ENCODE measurements at places on chromosomes 2 and 18.
A peak's percentile ranks its signal among the peaks of the same experiment; 100 is the strongest.

- no peak for DNase-seq
Measured at GRCh38 chr2:238908960-238909951, 61.4 kb downstream of the TWIST2 start.

- peak; percentile 66 for DNase-seq
Measured at GRCh38 chr18:79378536-79379250, 17.0 kb upstream of the NFATC1 start.

DNA sequence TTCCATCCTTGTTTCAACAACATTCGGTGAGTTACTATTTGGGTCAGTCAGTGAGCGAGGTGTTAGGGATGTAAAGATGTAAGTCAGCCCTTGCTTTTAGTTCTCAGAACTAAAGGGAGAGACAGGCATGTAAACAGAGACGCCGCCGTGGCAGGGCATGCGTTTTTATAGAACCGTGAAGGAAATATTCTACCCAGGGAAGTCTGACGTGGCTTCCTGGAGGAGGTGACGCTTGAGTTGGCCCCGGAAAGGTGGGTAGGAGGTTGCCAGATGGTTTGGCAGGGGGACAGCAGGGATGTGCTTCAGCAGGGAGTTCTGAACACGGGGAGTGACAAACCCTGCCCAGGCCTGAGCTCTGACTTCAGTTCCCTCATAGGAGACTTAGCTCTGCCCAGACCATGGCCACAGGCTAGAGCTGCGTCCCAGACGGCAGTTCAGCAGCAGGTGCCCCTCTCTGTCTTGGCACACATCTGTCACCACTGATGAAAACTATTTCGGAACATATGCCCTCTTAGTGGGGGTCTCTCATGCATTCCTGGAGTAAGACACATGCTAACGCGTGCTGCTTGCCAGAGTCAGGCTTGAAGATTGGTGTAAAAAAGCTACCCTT lies 23.4 kb upstream of the RPL31 start:
- peak; percentile 50 for DNase-seq

- no peak for DNase-seq
Measured at GRCh38 chr2:101814752-101815151, 117.2 kb downstream of the MAP4K4 start.

DNA sequence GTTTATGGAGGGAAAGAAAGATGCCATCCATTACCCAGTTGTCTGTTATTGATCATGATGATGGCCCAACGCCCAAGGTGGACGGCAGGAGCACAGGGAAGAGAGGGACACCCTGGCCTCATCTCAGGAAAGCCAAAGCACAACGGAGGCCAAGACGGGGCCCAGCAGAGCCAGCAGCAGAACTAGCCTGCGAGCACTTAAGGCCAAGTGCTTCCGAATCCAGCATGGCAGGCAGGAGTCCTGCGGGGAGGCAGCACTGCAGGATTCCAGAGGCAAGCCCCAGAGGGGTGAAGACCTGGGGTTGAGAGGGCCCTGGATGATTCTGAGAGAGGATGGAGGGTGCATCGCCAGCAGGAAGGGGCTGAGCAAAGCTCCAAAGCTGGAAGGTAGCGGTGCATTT lies 28.3 kb upstream of the KLHL29 start:
- DNase-seq: no peak

All from EL (cell line).